CD4-positive, alpha-beta memory T cell (primary cell): ENCODE measurements at places on chromosomes 6 and 20. TPM values are rescaled to one million over a fixed set of nuclear protein-coding genes. Genes with fewer than 3 reads are reported as not detected.

The SGK2 gene
- total RNA-seq: 0.70 TPM

The ADGRF5 gene
- total RNA-seq: not detected

The KCNK5 gene
- 0.83 TPM for total RNA-seq

The C6orf58 gene
- total RNA-seq: not detected

- DNase-seq: no peak
- no peaks in the 10 kb centered on the region for H3K4me1 ChIP-seq
- peaks cover 9% of the 10 kb centered on the region for H3K27me3 ChIP-seq
- no peak overlapping the region for H3K27ac ChIP-seq
- H3K4me3 ChIP-seq: no peak overlapping the region
- no peaks in the 10 kb centered on the region for H3K36me3 ChIP-seq
Measured at GRCh38 chr20:24210356-24210755, 221.8 kb upstream of the GGTLC1 start.

- H3K27me3 ChIP-seq: no peaks in the 10 kb centered on the region
- peaks cover 11% of the 10 kb centered on the region for H3K36me3 ChIP-seq
- DNase-seq: no peak
- no peak overlapping the region for H3K27ac ChIP-seq
Measured at GRCh38 chr6:42871711-42872110, 7.7 kb upstream of the RPL7L1 start.

DNA sequence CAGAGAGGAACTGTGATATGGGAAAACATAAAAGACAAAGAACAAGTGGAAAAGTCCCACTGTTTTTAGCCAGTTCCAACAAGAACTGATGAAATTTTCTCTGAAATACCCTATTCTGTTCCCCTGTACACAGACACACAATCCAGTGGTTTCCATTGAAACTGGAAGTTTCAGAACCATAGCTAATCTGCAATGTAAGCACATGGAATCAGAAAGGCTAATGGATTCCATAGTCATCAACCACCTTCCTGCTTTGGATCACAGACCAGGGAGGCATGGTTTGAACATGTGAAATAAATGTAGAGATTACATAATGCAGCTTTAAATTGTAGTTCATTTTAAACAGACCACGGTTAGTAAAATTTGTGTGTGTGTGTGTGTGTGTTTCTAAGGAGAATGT is 242.1 kb downstream of the GJA1 start:
- no peak for DNase-seq
- H3K36me3 ChIP-seq: no peaks in the 10 kb centered on the region
- no peak overlapping the region for H3K4me3 ChIP-seq

DNA sequence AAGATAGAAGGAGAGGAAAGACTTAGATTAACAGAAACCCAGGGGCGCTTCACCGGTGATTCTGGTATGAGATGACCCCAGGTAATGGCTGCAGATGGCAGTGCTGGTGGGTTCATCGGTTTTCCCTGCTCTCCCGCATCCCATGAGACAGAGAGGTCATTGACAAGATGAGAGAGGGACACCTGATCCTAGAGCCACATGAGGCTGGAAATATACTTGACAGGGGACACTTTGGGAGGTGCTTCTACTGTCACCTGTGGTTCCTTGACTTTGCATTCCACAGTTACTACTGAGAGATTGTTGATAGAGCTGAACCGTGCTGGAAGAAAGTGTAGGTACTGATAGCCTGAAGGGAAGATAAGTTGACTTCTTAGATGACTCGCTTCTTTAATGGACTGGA is 74.3 kb downstream of the SYNDIG1 start:
- H3K27me3 ChIP-seq: no peaks in the 10 kb centered on the region
- no peaks in the 10 kb centered on the region for H3K4me1 ChIP-seq
- no peak for DNase-seq
- H3K36me3 ChIP-seq: no peaks in the 10 kb centered on the region
- no peak overlapping the region for H3K27ac ChIP-seq

GRCh38 chr6:87827346-87827745 is 125.3 kb upstream of the AKIRIN2 start:
- H3K4me1 ChIP-seq: peaks cover 17% of the 10 kb centered on the region
- H3K27ac ChIP-seq: no peak overlapping the region
- DNase-seq: no peak
- H3K27me3 ChIP-seq: no peaks in the 10 kb centered on the region
- no peaks in the 10 kb centered on the region for H3K36me3 ChIP-seq
- H3K4me3 ChIP-seq: no peak overlapping the region
